NCI-H2171 (cell line): ENCODE measurements at places on chromosomes 2 and 18.

GRCh38 chr2:143341478-143341877 is 212.3 kb downstream of the ARHGAP15 start:
- no peak for DNase-seq

DNA sequence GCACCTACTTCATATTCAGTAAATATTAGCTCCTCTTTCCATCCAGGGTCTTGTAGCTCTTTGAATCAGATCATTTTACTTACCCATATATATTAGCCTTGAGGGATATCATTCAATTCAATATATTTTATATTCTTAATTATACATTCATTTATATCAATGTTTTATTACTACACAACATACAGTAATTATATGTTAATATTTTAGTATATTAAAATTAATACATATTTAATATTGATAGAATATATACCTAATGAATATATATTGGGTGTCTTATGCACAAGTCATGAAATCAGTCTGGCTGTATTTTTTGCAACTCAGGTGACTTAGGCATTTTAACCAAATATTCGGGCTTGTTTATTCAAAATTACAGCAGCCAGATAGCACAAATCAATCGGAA is 37.2 kb downstream of the POU3F3 start:
- DNase-seq: no peak

DNA sequence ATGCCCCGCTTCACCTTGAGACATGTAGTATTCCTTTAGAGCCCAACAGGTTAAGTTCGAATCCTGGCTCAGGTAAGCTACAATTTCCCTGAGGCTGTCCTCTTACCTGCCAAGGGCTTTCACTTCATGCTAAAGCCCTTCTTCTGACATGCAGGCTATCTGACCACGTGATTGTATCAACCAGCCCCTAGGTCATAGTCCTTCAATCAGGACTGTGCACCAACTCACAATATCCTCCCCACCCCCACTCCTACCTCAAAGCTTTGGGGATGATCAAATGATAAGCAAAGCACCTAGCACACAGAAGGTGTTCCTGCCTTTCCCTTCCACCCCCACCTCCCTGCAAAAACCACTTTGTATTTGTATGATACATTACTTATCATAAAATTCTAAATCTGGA is 78.9 kb downstream of the AAK1 start:
- DNase-seq: no peak

DNA sequence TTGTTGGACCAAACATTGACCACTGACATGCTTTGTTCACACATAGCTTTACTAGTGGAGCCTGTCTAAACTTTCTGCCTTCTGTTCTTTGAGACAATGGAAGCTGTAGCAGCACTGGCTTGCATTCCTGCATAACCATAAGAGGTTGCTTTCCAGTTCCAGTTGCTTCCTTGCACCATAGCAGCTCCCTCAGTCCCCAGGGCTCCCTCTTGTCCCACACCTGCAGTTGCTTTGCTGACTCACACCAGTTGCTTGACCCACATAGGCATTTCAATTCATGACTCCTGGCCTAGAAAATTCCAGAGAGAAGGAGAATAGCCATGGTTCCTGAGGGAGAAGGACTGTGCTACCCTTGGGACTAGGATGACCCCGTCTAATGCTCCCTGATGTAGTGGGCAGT is 20.9 kb downstream of the SGPP2 start:
- no peak for DNase-seq

GRCh38 chr18:79799619-79800370 is 2.1 kb downstream of the KCNG2 start:
- DNase-seq: no peak

DNA sequence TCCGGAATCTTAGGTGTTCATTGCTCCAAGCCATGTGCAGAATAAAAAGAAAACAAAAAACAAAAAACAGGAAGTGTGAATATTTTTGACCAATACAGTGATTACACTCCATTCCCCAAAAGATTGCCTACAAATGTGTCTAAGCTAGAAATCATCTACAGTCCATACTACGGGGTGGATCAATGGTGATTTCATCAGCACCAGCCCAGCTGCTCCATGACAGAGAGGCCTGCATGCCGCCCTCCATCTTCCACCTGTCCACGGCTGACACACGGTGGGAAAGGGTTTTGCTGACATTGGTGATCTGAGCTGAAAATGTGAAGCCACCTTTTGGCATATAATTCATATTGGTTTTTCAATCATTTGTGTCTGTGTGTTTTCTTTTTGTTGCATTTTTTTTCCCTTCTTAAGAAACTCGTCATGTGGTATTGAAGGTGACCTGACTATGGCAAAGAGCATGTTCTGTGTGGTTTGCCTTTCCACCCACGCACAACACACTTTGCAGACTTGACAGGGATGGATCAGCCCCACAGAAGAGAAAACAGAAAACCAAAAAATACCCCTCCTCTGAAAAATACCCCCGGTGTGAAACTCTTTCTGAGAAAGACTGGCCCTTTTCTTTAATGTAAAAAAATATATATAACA is 533.1 kb downstream of the RNF144A start:
- no peak for DNase-seq

DNA sequence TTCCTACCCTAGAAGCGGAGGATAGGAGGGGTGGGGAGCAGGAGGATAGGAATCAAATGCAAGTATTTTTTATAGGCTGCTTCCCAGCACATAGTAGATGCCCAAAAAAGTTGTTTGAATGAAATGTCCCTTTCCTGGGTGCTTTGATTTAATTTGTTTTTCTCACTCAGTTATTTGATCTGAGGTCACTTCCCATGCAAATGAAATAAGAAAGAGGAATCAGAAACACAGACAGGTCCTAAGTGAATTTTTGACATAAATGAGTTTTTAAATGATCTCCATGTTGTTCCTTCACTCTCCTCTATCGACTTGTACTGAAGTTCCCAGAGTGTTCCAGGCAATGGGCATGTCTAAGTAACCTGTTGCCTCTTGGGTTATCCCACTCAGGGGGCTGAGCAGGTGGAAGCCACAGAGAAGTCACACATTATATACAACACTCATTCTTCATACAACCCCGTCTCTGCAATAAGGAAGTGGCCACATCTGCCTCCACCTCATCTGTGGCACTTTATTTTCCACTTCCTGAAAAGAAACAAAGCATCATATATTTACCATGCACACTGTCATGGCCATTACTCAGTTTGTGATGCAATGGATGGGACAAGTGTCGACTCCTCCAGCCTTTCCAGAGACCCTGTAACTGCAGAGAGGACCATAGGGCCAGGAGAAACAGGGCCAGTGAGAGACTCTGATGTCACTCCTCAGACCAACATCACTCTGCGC is 81.9 kb upstream of the ZNF397 start:
- DNase-seq: no peak

DNA sequence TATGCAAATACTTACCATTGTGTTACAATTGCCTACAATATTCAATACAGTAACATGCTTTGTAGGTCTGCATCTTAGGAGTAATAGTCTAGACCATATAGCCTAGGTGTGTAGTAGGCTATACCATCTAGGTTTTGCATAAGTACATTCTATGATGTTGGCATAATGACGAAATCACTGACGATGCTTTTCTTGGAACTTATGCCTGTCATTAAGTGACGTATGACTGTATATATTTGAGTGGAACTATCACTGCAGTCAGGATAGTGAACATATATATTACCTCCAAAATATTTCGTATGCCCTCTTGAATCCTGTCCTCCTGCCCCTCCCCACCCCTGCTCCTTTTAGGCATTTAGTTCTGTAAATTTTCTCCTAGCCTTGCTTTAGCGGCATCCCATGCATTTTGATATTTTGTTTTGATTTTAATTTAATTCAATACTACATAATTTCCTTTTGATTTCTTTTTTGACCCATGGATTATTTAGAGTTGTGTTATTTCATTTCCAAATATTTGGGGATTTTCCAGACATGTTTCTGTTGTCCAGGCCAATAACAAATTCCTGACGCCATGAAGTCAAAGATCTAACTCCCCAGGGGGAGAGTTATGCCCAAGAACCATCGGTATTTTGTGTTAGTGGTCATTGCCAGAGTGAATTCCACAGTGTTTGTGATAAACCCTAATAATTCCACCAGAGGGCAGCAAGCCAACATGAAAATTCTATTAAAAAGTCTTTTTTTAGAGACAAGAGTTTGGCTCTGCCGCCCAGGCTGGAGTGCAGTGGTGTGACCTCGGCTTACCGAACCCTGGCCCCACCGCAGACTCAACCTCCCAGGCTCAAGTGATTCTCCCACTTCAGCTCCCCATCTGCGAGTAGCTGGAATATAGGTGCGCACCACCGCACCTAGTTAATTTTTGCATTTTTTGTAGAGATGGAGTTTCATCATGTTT is 24.2 kb upstream of the CASP8 start:
- peak; percentile 58 for DNase-seq

DNA sequence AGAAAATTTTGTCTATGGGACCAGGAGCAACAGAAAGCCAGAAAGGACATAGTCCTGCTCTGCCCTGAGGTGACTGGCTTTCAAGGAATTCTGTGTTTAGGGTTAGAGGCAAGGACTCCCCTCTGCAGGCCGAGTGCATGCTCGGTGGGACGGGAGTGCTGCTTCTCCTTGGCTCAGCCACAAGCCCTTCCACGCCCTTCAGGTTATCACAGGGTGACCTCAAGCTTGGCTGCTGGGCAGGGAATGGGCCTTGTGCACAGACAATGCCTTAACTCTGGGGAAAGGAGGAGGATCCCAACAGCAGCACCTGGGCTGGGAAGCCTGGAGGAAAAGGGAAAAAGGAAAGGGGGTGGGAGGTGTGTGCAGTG is 32.8 kb downstream of the FAM178B start:
- DNase-seq: no peak

- no peak for DNase-seq
Measured at GRCh38 chr2:134338208-134338607, 84.3 kb downstream of the MGAT5 start.
